ENCODE measurements at places on chromosomes 16 and 17.

DNA sequence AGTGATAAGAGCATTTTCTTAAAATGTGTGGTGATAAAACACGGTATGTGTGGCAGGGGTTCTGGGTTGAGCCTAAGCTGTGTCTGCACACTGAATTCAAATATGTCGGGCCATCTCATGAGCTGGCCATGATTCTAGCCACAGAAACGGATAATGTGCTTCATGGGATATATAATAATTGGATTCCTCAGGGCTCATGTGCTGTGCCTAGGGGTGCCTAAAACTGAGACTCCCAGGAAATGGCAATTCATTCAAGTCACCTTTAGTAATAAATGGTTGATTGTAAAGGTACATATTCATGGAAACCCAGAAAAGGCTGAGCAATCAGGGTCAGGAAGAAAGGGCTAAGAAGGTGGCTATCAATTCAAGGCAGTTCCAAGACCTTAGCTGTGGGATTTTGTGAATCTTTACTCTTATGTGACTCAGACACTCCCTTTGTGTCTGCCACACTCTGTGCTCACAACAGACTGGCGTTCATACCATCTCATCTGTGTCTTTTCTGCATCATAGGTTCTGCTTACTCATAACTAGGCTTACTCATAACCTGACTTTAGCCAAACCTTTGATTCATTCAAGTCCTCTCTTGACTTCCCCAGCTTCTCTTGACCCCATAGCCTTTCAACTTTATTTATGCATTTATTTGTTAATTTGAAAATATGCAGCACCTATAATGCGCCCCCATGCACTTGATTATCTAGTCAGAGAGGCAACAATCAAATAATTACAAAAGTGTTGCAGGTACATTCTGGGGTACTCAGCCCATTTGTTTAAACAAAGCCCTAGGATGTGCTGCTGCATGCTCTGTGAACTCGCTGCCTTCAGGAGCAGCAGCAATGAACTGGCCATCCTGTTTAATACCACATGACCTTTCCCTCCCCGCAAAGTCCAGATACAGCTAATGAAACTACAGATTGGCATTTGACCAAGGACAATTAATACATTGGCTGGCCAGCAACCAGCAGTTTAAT is 28.4 kb upstream of the MED13 start:
- DNase-seq: no peak

GRCh38 chr16:84460406-84461028 is 43.9 kb downstream of the MEAK7 start:
- no peak for DNase-seq

DNA sequence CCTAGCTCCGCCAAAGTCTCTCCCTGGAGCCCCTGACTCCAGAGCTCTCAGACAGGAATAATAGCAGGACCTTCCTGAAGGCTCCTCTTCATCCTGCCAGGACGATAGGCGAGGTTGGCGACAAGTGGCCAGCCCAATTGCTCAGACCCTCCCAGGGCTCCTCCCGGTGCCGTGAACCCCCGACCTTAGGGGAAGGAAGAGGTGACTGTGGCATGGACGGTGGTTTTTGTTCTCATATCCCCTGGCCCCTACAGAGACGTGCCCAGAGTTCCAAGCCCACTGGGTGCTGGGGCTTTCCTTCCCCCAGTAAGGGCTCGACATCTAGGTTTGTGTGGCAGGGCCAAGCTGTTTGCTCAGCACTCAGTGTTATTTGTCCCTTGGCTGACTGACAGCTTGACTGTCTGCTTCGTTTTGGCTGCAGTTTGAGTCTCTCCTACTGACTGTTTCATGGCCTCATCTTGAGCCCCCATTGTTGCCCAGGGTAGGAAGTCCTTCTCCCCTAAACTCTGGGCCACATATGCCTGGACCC is 4.6 kb upstream of the ADCY7 start:
- no peak for DNase-seq

DNA sequence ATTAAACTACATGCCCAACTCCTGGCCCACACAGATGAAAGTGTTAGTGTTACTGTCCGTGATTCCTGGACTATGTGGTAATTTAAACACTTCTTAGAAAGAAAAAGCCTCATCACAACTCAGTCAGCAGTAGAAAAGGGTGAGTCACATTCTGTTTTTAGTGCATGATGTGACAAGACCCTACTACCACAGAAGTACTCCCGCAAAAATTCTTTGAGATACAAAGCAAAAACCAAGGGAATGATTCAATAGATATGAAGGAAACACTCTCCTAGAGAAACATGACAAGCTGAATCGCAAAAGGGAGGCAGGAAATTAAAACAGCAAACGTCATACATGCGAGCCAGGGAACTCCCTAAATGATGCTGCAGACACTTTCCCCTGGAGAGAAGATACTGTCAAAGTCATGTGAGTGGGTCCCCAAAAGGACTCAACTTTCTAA is 14.4 kb downstream of the SNN start:
- DNase-seq: no peak

GRCh38 chr17:7781429-7781828 is 52.6 kb upstream of the KDM6B start:
- no peak for DNase-seq

- DNase-seq: no peak
Measured at GRCh38 chr17:1196946-1197345, 17.2 kb upstream of the ABR start.

DNA sequence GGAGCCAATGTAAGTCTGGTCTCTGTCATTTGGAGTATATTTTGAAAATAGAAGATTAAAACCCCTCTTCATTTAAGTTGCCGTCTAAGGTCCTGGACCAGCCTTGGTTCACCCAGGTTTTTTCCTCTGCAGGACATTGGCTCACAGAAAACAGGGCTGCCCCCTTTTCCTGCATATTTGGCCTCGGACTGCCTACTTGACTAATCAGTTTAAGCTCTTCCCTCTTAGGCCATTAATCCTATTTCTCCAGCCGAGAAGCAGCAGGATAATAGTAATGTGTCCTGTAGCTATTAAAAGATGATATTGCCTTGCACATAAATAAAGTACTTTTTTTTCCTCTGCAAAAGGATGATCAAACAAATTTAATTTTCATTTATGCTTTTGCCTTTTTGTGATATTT is 52.1 kb downstream of the PRKCA start:
- DNase-seq: no peak
